ENCODE measurements at places on chromosomes 4 and X.

- DNase-seq, result no peak
Measured at GRCh38 chr4:123573866-123574508, 177.4 kb downstream of the SPRY1 start.

DNA sequence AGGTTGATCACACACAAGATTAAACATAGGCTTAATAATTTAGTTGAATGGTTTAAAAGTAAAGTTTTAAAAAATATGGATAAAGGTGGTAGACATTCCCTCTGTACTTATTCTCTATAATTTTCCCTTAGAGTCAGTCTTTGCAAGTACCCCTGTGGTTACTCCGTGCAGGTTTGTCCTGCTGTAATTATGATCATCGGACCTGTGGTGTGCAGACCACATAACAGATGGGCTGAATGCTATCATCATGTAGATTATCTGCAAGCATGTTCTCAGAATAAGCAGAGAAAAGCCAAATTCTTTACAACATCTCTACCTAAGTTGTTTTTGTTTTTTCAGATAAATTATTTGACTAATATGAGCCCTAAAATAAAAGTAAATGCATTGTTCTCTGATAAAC lies 146.8 kb downstream of the FSTL5 start:
- no peak for DNase-seq

- no peak for DNase-seq
Measured at GRCh38 chr4:67891645-67892044, 7.8 kb upstream of the TMPRSS11D start.

- DNase-seq, result no peak
Measured at GRCh38 chr4:180950377-180950776, 1292.8 kb upstream of the TENM3 start.

- no peak for DNase-seq
Measured at GRCh38 chr4:108118505-108118904, 50.2 kb downstream of the LEF1 start.

GRCh38 chr4:172168888-172169287 lies 355.7 kb downstream of the GALNTL6 start:
- no peak for DNase-seq

DNA sequence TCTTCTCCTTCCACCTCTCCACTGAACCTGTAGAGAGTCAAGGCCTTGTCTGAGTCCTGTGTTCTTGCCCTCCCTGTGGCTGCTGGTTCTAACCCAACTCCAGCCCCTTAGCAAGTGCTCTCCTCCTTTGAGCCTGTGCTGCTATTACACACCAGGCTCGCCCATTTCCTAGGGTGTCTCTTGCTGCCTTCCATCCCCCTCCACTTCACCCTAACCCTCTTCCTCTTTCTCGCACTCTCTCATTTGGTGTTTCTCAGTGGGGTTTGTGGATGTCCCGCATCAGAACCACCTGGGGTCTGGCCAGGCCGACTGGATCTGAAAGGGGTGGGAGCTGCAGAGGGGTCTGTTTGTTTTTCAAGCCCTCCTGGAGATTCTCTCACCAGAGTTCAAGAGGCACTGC lies 156.7 kb downstream of the SPRY1 start:
- no peak for DNase-seq

GRCh38 chrX:37846934-37847732 lies at the start of gene DYNLT3:
Gene DYNLT3, minus strand, starts transcription at chrX:37847571. Its CDS starts 61 bp downstream, at chrX:37847510.
- peak; percentile 31 for DNase-seq

DNA sequence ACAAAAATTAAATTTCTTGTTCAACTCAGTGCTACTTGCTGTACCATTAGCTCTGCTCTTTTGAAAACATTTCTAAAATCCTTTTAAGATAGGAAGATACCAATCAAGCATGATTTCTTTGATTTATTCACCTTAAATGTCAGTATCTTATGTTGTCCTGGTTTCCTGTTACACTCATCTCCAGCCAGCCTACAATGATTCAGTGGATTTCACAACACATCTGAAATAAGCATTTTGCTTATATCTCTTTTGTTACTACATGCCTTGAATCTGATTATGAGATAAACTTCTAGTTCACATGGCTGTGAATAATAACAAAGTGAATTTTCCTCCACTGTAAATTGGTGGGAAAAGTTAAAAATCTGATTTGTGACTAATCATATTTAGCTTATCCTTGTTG lies 112.5 kb upstream of the BMP3 start:
- DNase-seq, result no peak

DNA sequence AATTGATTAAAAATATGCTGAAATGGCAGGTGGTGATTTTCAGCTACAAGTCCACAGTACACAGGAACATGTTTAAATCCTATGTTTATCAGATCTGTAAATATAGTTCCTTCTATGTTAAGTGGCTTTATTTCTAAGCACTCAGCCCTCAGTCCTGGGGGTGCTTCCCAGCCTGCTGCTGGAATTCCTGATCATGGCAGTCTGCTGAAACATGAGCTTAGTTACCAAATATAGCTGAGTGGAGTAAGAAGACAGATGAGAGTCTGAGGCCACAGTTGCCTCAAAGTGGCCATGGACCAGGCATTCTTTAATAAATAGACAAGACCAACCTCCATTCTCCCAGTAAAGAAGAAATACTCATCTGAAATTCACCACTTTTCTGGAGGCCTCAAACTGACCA lies 17.1 kb upstream of the DDX60 start:
- no peak for DNase-seq

- DNase-seq, result no peak
Measured at GRCh38 chr4:176841711-176842112, 49.0 kb upstream of the VEGFC start.

GRCh38 chrX:149638860-149639259 lies 7.3 kb upstream of the TMEM185A start:
- no peak for DNase-seq

DNA sequence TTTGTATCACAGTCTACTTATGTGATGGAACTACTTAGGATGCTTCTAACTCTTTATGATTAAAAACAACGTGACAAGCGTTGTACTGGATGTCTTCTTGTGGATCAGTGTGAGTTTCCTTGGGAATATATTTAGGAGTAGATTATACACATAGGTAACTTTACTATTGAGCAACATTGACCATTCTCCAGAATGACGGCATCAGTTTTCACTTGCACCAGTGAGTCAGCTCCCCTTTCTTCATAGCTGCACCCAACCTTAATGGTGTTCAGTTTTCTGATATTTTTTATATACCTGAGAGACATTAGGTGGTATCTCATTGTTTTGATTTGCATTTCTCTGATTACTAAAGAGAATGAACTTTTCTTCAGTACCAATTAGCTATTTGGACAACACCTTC lies 343.9 kb downstream of the ADGRL3 start:
- no peak for DNase-seq

DNA sequence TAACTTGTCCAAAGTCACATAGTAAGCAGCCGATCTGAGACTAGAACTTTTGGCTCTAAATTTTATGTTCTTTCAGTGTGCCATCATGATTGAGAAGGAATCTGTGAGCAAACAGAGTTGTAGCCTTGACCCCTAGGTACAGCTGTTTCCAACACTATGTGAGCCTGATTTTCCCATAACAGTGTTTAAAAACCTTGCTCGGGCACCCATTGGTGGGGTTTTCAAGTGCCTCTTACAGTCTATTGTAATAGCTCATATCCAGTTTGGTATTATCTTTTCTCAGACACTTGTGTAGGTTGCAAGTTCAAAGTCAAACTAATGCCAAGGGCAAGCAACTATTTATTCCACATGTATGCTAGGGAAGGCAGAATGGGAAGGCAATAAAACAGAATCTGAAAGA lies 467.9 kb downstream of the INPP4B start:
- no peak for DNase-seq

DNA sequence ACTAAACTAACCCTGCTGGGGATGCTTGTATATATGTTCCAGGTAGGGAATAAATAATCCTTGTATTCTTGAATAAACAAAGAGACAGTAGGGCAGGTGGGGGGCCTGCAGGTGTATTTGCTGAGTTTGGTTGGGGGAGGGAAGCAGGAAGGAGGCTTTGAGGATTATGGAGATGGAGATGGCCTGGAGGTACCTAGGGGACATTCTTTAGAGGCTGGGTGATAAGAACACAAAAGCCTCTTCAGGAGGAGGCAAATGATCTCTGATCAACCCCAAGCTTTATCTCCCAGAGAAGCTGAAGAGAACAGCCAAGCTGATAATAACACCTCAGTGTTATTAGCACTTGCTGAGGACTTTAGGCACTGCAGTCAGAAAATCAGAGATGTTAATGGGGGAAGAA lies 187.7 kb downstream of the MGST2 start:
- DNase-seq, result no peak

DNA sequence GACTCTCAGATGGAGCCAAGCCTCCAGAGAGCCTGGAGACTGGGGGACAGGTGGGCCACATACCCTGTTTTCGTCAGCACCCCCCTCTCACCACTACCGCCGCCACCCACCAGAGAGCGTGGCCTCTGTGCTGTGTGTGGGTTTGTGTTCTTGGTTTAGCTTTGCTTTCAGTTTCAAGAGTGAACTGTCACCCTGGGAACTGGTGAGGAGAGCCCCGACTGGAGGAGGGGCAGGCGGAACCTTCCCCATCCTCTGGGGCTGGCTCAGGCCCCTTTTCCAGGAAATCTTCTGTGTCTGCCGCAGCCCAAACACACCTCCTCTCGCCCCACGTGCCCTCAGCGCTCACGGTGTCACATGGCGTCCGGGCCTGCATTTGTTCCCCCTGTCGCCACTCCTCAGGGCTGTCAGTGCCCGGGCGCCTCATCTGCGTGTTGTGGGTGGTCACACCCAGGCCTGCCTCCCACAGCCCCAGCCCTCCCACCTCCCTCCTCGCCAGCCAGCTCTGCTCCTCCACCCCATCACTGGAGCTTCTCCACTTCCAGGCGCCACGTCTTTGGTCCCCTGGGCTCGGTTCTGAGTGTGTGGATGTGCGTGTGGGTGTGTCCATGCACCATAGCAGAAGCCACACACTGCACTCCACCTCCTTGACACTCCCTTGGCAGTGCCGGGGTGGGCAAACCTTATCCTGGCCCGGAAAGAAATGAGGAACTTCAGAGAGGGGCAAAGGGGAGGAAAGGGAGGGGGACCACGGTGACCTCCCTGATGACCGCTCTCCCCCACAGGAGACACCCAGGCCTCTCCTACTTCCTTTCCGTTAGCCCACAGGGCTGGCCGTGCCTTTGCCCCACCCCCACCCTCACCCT lies 27.8 kb downstream of the ELF4 start:
- DNase-seq, result no peak

GRCh38 chrX:9942086-9942485 lies 25.1 kb upstream of the CLDN34 start:
- peak; percentile 13 for DNase-seq

DNA sequence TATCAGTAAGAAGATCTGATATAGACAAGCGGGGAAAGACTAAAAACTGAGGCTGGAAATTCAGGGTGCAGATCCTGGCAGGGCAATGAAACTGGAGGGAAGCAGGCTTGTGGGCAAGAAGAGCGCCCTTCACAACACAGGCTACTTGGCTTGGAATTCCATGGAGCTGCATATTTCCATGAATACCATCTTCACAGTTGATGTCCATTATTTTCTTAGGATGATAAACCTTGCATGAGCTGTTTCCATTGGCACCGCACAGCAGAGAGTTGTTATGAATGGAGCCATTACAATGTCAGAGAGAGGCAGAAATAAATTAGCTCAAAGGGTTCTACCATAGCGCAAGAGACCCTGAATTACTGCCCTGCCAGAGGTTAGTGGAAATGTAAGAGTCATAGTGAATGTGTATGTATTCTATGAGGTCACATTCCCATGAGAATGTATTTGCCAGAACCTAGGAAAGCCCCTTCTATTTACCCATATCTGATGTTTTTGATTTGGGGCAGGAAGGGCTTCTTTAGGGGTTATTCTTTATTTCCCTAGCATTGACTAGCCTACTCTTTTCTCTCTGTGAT lies 215.6 kb downstream of the PALLD start:
- no peak for DNase-seq

- DNase-seq, result no peak
Measured at GRCh38 chr4:27701606-27702005, 841.0 kb downstream of the STIM2 start.

GRCh38 chr4:166049036-166049435 lies 176.0 kb downstream of the TLL1 start:
- no peak for DNase-seq

DNA sequence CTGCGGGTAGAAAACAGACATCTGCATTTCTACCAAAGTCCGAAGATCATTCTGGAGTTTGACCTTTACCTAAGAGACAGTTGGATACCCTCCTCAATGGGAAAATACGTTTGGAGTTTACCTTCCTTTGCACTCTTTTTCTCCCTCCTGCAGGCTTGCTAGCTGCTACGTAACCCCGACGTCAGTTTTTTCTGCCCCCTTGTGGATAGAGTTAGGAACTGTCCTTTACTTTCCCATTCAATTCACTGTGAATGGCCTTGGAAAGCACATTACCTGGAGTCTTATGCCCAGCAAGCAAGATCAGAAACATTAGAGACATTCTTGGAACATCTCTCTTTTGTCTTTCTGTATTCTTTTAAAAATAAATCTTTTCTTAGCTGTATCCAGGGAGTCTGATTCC lies 250.7 kb downstream of the NAP1L3 start:
- DNase-seq, result no peak

DNA sequence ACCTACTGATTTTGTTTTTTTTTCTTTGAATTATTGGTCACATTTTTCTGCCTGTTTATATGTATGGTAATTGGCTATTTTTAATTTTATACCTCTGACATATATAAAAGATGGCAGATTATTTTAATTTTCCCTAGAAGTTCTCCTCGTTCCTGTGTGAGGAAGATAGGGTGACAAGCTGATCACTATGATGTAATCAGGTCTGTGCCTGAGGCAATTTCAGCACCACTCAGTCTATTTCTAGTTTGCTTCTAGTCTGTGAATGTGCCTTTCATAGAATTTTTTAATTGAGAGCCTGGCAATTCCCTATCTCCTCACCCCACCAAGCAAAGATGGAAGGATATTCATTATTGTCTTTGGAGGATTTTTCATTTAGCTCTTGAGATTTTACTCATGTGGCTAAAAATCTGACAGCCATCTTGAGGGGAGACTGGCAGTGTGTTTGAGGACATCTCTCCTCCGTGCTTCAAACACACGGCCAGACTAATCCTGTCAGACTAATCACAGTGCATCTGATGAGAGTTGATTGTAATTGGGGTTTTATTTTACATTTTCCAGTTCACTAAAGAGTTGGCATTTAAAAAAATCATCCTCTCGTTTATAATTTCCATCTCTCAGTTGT lies 500.3 kb downstream of the TRIML1 start:
- no peak for DNase-seq

DNA sequence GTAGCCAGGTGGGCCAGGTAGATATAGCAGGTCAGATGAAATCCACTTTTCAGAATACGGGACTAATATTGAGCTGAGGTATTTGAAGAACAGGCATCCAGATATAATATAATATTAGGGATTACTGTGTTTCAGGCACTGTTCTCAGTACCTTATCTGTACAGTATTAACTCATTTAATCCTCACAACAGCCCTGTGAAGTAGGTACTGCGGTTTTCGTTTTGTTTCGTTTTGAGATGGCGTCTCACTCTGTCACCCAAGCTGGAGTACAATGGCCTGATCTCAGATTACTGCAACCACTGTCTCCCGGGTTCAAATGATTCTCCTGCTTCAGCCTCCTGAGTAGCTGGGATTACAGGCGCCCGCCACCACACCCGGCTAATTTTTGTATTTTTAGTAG lies 129.6 kb downstream of the IL1RAPL2 start:
- DNase-seq, result no peak

Data from stimulated activated CD8-positive, alpha-beta memory T cell treated with anti-CD3 and anti-CD28 coated beads, Interleukin-15, amount 100 ng/mL, for 24 hours (primary cell).